ENCODE measurements at places on chromosomes 7 and 10.

- no peak overlapping the region for H3K27ac ChIP-seq
- no peak overlapping the region for H3K4me3 ChIP-seq
- peaks cover 54% of the 10 kb centered on the region for H3K36me3 ChIP-seq
- H3K27me3 ChIP-seq: no peaks in the 10 kb centered on the region
Measured at GRCh38 chr7:127886248-127886647, 145.0 kb downstream of the LRRC4 start.

DNA sequence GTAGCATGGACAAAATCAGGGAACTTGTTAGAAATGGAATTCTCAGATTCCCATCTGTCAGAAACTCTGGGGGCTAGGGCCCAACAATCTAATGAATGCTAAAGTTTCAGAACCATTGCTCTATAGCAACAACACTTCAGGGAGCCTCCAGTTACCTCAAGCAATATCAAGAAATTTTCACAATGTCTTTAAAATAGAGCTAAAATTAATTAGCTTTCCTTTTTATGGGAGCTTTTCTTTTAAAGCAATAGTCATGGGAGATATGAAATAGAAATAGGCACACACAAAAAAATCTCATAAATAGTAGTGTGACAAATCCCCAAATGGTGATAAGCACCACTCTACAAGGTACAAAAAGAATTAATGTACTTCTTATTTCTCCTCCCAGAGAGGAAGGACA is 80.9 kb downstream of the AASS start:
- no peaks in the 10 kb centered on the region for H3K27me3 ChIP-seq
- H3K36me3 ChIP-seq: no peaks in the 10 kb centered on the region
- no peak overlapping the region for H3K27ac ChIP-seq
- H3K4me1 ChIP-seq: no peaks in the 10 kb centered on the region
- no peak overlapping the region for H3K4me3 ChIP-seq

DNA sequence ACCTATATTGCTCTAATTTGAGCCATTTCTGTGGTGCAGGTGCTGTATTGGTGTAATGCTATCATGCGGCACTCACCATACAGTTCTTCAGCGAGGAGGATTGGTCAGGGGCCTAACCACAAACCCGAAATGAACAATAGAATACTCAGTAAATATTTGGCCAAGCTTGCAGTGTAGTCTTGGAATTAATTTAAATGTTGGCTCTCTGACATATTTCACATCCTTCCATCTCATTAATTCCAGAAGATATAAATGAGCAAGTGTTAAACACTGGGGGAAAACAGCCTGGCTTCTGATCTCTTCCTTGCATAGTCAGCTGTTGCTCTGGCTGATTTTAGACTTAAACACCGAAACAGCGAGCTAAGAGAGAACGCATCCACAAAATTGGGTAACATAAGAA is 663.1 kb upstream of the GHITM start:
- H3K36me3 ChIP-seq: no peaks in the 10 kb centered on the region
- no peaks in the 10 kb centered on the region for H3K27me3 ChIP-seq
- no peak overlapping the region for H3K4me3 ChIP-seq
- no peaks in the 10 kb centered on the region for H3K4me1 ChIP-seq

DNA sequence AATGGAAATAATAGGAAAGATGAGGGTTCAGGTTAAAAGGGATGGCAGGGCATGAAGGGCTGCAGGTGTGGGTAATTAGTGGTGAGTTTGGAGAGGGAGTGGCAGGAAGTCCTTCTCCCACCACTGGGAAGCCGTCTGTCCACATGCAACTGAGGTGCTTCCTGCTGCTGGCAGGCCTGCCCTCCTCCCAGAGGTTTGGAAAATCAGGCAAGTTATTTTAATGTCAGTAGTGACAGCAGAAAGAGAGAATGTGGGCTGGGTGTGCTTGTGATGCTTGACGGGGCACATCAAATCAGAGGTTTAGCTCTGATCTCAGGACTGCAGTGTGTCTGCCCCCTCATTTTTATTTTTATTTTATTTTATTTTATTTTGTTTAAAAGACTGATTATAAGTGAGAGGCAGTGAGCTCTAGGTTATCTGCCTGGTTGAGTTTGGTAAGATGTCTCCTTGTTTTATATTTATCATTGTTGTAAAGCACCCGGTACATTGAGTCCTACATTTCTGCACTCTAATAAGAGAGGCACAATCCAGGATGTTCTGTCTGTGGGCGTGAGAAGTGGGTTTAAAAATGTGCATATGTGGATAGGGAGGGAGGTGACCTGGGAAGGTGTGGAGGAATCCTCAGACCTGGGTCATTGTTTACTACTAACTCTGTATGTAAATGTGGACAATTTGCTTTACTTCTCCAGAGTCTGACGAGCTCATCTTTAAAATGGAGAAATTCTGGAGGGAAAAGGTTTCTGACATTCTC is 504.4 kb downstream of the LRMDA start:
- no peak overlapping the region for H3K27ac ChIP-seq
- no peaks in the 10 kb centered on the region for H3K4me1 ChIP-seq
- DNase-seq: no peak

DNA sequence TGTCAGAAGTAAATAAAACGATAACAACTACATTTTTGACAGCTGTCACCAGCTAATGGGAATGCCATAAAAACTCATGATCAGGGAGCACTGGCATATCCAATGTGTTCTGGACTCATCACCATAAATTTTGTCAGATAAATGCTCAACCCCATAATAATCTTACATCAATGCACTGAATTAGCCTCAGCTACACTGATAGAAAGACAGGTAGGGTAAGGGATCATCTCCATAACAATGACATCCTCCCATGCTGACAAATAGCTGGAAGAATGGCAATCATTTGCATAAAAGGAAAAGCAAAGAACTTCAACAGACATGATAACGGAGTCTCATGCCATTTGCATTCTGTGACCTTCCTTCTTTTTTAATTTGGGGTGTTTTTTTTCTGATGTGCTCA is 352.8 kb upstream of the PFKP start:
- H3K4me1 ChIP-seq: no peaks in the 10 kb centered on the region
- DNase-seq: no peak
- no peak overlapping the region for H3K27ac ChIP-seq
- no peaks in the 10 kb centered on the region for H3K27me3 ChIP-seq
